ENCODE measurements at places on chromosomes 3 and 15.
A peak's percentile ranks its signal among the peaks of the same experiment; 100 is the strongest.

GRCh38 chr3:37905987-37906674, 44.5 kb downstream of the CTDSPL start:
- DNase-seq = peak; percentile 75

- DNase-seq = no peak
These were observed 65.4 kb upstream of the XCR1 start for GRCh38 chr3:46092702-46093080.

- DNase-seq = no peak
These were observed 777 bp downstream of the CIB1 start for GRCh38 chr15:90232941-90233386.

DNA sequence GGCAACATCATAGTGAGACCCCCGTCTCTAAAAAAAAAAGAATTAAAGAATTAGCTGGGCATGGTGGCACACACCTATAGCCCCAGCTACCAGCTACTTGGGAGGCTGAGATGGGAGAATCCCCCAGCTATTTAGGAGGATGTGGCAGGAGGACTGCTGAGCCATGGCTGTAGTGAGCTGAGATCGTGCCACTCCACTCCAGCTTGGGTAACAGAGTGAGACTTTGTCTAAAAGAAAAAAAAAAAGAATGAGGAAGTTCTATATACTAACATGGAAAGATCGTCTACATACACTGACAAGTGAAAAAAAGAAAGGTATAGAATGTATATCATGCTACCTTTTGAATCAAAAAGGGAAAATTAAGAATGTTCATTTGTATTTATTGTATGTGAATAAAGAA, 83.9 kb upstream of the CDAN1 start:
- DNase-seq = no peak

GRCh38 chr15:89243046-89243690, 611 bp upstream of the FANCI start:
- DNase-seq = peak; percentile 71

- DNase-seq = no peak
These were observed 6.2 kb upstream of the PAK6 start for GRCh38 chr15:40232625-40233070.

DNA sequence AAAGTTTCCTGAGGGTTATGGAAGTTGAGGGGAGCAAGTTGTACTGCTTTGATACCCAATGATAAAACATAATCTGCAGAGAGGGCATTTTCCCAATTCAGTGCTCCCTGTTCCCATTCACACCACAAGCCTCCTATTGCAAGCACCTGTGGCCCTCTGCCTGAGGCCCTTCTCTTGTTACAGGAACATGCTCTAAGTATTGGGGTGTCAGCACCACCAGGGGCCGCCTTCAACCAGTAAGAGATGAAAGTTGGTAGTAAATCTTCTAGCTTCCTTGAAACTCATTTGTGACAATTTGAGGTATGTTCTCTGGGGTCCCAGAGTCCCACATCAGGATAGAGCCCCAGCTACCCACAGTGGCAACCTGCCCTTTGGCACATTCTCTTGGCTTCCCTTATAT, 265.4 kb upstream of the ARHGEF26 start:
- DNase-seq = no peak

DNA sequence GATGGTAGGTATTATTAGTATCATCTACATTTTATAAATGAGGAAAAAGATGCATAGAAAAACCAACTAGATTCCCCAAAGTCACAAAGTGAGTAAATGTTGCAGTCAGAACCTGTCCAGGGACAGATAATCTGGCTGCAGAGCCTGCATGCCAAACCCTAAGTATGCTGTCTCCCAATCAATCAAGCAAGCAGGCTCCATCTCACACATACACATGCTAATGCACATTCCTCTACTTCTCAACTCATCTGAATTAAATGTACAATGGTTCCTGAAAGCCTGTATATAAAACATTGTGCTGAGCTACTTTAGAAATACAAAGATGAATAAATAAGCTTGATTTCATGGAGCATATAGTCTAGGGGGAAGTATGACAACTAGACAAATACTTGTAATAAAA, 101.0 kb downstream of the CBLB start:
- DNase-seq = no peak

DNA sequence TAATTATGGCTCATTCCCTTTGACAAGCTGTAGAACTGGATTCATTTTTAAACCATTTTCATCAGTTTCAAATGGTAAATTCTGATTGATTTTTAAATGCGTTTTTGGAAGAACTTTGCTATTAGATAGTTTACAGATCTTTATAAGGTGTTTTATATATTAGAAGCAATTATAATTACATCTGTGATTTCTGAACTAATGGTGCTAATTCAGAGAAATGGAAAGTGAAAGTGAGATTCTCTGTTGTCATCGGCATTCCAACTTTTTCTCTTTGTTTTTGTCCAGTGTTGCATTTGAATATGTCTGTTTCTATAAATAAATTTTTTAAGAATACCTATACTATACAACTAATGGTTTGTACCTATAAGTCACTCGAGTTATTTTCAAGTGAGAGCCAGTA, 62.7 kb downstream of the PXYLP1 start:
- no peak for DNase-seq

DNA sequence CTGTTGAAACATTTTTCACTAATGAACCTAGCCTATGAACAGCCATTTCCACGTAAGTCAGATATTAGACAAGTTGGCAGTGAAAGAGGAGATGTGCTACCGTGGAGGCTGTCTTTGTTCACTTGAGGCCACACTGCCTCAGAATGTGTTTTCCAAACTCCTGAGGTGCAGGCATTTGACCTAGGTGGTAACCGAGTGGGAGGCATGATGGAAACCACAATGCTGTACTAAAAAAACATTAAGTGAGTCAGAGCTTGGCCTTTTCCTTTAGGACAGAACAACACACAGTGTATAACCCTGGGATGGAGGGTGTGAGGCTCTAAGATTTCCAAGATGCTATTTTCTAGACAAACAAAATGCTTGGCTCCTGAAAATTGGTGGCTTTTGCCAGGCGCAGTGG, 406.3 kb downstream of the SOX2 start:
- DNase-seq = no peak

- no peak for DNase-seq
These were observed 58.8 kb downstream of the TUBGCP4 start for GRCh38 chr15:43429687-43430086.

DNA sequence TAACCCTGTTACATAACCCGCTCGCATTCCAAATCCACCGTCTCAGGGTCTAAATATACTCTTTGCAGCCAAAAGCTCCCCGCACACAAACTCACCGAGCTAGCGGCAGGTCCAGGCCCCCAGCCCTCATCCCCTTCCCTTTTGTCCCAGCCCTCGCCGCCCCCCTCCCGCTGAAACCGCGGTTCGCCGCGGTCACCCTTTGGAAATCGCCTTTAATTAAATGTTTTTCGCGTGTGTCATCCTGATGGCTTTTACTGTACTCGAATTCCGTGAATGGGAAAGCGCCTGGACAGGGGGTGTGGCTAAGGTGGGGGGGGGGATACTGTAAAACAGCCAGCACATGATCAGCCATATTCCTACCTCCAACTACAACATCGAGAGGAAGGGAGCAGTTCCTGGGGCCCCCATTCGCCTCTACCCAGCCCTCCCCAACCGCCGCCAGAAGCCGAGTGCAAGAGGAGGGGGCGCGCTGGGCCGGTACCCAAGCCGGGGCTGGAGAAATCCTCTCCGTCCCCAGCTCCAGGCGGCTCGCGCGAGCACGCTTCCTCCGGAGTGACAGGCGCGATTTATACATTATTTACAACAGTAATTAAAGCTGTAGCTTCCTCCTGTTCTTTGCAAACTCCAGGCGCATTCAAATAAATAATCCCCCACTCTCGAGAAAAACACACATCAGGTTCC, 1.7 kb downstream of the RORA start:
- DNase-seq = peak; percentile 86

DNA sequence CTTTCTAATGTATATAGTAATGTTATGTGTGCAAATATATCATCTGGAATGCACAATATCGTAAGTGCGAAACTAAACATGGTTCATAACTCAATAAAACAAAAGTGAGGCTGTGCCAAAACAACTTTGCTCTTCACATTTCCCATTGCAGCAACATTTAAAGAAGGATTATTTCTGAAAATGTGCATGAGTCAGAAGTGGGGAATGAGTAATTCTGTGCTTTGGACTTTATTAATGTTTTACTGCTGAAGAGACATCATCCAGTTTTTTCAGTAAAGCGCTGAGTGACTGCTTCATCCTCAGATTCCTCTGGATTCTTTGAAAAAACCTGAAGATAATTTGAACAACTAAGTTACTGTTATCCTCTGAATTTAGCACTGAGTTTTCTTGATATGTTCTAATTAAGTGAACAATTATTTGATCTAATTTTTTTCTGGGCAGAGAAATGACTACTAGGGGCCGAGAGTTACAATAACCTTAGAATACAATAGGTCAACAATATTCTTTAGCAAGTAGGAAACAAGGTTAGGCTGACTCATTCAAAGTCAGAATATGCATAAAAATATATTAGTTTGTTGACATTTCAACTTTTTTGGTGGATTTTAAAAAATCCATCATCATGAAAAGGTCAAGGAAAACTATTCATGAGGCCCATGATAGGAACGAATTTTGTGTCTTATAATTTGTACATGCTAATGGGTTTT, 20.0 kb upstream of the PLCL2 start:
- peak; percentile 53 for DNase-seq

- no peak for DNase-seq
These were observed 274.0 kb downstream of the RYR3 start for GRCh38 chr15:33584797-33585196.

- no peak for DNase-seq
These were observed 125.9 kb upstream of the PLXND1 start for GRCh38 chr3:129732200-129732876.

DNA sequence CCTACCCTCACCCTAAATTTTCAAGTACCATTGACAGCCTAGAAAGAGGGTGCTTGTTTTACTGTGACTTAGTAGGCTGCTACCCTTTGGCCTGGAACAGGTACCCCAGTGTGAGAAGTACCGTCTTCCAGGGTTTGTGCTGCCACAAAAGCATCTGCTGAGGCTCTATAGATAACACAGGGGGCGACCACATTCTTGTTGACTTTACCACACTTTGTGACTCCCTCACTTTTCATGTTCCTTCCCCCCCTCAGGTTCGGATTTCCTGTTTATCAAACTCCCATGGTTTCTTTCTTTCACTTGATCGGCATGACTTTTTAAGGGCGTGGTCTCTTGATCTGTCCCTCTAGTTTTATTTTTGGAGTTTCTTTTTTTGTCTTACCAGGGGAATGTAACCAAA, 23.5 kb downstream of the EXOG start:
- no peak for DNase-seq

- no peak for DNase-seq
These were observed 10.4 kb upstream of the CHAC1 start for GRCh38 chr15:40942878-40943277.

GRCh38 chr3:183082355-183082915, 16.9 kb downstream of the MCCC1 start:
- DNase-seq = no peak

- DNase-seq = no peak
These were observed 330.3 kb downstream of the SHQ1 start for GRCh38 chr3:72517921-72518424.

- peak; percentile 30 for DNase-seq
These were observed 175.8 kb upstream of the MME start for GRCh38 chr3:154904328-154904727.

DNA sequence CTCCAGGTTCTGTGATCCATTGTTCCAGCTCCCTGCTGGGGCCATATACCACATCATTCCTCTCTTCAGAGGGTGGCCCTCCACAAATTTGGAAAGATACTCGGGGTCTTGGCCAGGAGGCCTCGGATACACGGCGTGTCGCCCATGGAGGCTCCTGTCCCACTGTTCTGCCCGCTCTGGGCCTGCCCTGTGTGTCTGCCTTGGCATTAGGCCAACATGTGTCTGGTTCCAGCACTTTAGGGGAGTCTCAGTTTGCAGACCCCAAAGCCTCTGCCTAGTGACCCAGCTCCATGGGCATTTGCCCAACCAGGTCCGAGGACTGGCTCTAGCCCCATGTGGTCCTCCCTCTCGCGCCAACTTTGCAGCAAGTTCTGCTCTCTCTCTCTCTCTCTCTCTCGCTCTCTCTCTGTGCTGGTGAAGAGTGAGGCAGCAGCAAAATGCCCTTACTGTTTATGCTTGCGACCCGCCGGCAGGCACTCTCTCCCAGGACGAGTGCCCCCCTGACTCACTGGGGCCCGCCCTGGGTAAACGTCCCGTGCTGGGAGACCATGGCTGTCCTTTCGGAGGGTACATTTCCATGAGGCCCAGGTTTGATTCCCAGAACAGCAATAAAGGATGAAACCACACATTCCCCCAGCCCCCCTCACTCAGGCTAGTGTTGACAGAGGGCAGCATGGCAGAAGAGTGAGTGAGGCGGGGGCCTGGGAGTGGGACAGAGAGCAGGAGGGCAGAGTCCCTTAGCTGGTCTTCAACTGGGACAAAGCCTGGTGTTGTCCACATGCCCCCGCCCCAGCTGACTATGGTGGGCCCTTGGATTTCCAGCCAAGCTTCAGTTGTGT, 77.9 kb downstream of the ISG20 start:
- DNase-seq = no peak

DNA sequence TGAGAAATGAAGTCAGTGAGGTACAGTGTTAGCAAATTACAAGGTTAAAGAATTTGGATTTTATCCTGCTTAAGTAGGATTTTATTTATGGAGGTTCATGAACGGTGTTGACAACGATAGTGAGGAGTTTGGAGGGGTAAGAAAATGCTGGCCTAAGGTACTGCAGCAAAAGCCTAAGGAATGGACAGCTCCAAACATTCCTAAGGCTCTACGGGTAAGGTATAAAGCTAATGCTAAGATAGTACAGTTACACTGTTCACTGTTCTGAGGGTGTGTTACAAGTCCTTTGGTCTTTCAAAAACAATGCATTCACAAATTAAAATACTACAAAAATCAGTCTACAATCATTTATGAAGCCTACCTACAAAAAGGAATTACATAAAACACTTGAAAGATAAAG, 7.3 kb downstream of the MTMR10 start:
- no peak for DNase-seq

DNA sequence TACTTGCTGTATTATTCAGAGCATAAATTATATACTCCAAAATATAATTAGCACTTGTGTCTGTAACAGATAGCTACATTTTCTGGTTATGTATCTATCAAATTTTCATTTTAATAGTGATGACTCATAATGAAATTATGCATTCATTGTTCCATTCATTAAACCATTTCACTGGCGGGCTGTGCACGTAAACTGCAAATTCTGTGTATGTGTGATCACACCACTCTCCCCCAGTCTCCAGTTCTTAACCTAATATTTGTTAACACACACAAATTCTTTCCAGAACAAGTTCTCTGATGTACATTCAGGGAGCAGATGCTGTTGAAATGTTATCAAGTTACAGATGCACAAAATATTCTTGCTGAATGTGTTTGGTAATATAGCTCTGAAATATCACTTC, 3.8 kb upstream of the KCNMB2 start:
- DNase-seq = no peak

GRCh38 chr15:42024303-42024702, 3.5 kb upstream of the PLA2G4E start:
- no peak for DNase-seq

DNA sequence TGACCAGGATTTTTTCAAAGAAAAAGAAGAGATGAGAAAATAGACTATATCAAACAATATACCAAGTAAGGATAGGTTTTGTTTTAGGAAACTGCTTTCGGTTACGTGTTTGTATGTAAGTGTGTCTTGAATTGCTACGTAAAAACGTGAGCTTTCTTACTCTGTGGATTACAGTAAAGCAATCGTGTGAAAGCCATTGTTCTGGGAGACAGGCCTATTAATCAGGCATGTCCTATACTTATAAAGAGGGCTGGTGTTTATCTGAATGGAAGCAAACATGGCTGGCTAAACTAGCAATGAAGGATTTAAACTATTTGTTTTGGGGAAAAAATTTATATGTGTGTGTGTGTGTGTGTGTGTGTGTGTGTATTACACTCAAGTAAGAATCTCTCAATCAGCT, 2.6 kb downstream of the EHHADH start:
- DNase-seq = no peak

- peak; percentile 50 for DNase-seq
These were observed 28.6 kb upstream of the NDUFB4 start for GRCh38 chr3:120567370-120568201.

Measured in AG20443 (cell line).